ENCODE measurements at places on chromosomes 16 and 17. TPM values are rescaled to one million over a fixed set of nuclear protein-coding genes. Genes with fewer than 3 reads are reported as not detected.

GRCh38 chr16:5640883-5641282 is 543.3 kb upstream of the EEF2KMT start:
- DNase-seq, result no peak

DNA sequence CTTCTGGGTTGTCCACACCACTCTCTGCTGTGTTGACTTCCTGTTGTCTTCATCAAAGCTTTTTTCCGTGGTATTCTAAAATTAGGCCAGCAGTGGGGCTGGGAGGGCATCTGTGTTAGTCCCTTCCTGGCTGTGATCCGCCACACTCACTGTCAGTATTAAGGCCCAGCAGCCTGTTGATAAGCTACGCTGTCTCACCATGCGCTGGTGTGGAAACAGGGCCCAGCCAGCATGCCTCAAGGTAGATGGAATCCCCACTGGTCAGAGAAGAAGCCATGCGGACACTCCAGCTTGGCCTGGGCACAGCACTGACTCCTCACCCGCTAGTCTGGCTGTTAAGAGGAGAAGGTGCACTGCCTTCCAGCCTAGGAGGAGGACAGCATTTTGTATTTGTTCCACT is 11.4 kb downstream of the CDR2L start:
- no peak for DNase-seq

DNA sequence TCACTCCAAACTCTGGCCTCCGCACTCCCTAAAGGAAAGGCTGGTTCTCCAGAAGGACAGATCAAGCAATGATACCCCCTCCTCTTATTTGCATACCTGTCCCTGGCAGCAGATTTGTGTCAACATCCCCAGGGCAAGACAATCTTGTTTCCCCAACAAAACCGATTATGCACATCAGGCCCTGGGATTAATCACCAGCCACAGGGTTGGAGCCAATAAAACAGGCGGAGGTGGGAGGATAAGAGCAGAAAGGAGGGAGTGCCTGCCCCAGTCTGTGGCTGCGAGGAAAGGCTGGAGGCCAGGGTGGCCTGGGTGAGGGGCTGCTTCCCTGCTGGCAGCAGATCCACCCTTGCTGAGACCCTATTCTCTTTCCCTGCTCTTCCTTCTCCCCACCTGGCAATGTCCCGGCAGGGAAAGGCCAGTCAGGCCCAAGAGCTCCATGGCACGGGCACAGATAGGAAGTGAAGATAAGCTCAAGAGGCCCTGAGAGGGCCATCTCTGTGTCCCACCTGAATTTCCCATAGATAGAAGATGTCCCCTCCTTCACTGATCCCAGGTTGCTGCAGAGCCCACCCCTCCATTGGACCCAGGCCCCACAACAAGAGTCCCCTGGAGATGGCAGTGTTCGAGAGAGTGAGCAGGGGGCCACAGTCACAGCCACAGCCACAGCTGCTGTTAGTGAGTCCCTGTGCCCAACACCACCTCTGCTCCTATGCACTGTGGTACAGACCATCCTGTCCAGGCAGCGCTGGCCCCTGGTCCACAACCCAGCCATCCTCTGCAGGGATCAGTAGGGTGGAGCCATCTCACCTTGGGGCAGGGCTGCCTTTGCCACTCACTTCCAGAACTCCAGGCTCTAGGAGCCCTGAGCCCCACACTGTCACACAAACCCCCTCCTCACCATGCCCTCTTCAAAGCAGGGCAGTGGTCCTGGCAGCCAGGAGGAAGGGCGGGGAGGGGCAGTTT is 137.5 kb downstream of the SDK2 start:
- DNase-seq, result no peak

GRCh38 chr16:49183911-49184310 is 97.7 kb downstream of the CBLN1 start:
- DNase-seq, result no peak

DNA sequence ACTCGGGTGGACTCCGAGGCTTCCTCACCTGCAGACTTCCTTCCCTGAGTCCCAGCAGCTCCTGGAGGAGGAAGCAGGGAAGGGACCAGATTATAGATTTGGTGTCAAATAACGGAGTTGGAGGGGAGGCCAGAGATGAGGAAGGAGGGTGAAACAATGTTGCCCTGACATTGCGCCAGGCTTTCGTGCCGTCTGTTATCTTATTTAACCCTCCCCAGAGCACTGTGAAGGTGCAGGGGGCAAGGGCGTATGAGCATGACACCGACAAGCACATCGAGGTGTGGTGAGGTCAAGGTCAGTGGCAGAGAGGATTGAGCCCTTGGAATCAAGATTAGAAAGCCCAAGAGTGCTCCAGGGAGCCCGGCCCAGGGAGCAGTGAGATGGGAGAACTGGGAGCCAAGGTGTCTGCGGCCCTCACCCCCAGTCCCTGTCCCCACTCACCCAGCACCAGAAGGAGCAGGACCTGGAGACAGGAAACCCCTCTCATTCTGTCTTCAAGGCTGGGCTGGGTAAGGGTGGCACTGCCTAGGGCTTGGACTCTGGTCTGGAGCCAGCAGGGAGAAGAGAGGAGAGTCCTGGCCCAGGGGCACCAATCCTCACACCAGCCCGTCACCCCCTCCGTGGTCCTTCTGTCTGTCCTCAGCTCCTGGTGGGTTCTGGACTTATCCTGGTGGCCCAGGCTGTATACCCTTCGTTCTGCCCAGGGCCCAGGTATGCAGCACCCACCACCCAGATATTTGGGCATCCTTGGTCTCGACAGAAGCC is 1.1 kb downstream of the PRSS33 start:
- DNase-seq, result no peak

The MYO1C gene
- 43.9 TPM for total RNA-seq

The PMFBP1 gene
- total RNA-seq, result 0.30 TPM

All from M059J (cell line).